ENCODE measurements at places on chromosomes 3 and 15. TPM values are rescaled to one million over a fixed set of nuclear protein-coding genes. Genes with fewer than 3 reads are reported as not detected.

Gene SLC27A2
- total RNA-seq, result not detected

Gene PAK6
- 0.16 TPM for total RNA-seq

Gene MIX23
- total RNA-seq, result 22.1 TPM

Gene GOLGA6L1
- total RNA-seq, result not detected

Gene EPHB3
- total RNA-seq, result 15.5 TPM

Gene WDR93
- total RNA-seq, result 0.16 TPM

Gene GABRG3
- total RNA-seq, result not detected

Gene UQCRC1
- 294 TPM for total RNA-seq

Gene PLEKHO2
- total RNA-seq, result 44.4 TPM

Gene TM2D3
- 77.6 TPM for total RNA-seq
